Immature natural killer cell (primary cell): ENCODE measurements at places on chromosomes 3 and 15.

GRCh38 chr3:54631516-54632325 lies 296.1 kb downstream of the LRTM1 start:
- no peak for DNase-seq

DNA sequence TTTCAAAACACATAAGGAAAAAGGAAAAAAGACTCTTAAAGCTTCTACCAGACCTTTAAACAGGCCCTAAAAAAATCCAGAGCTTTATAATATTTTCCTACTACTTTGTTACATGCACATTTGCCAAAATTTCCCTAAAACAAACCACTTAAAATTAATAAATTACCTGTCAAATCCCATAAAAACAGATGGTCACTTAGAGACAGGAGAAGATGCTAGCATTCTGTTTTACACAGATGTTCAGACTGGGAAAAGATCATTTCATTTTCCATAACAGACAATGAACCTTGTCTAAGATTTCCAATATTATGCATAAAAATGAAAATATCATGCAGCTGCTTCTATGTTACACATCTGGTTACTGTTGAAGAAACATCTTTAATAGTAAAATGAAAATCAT lies 66.6 kb downstream of the SUCLG2 start:
- DNase-seq = no peak

- DNase-seq = no peak
These were observed 47.0 kb upstream of the USP3 start for GRCh38 chr15:63457379-63457778.

- DNase-seq = peak; percentile 6
These were observed 965 bp downstream of the FLNB start for GRCh38 chr3:58009026-58009748.

DNA sequence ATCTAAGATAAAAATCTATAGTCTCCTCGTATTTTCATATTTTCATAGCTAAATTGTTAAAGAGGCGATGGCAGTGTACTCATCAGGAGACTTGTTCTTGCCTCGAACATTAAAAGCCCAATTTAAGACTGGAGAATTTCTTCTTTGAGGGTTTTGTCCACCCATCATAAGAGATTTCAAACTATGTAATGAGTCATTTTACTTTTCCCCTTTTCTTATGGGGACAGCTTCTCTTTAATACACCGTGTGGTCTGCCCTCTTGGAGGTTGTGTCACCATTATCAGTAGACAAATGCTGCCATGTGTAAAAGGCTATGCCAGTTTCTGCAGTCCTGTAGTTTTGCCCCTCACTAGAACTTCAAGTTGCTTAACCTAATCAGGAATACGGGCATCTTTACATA lies 16.9 kb downstream of the TGFBR2 start:
- DNase-seq = no peak

DNA sequence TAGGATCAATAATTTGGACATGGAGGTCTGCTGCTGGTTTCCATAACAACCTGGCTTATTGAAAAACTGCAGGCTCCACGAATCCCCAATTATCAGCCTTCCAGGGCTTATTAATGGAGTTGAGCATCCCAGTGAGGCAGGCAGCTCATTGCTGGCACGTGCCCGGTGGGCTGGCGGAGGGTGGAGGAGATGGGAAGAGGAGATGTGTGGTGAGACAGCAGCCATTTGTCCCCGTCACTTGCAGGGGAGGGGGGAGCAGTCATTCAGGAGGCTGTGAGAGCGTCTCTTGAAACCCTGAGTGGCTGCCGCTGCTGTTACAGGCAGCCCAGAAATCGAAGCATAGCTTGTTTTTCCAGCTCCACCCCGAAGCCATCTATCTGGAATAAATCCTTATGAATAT lies 70.6 kb downstream of the GAP43 start:
- DNase-seq = no peak

DNA sequence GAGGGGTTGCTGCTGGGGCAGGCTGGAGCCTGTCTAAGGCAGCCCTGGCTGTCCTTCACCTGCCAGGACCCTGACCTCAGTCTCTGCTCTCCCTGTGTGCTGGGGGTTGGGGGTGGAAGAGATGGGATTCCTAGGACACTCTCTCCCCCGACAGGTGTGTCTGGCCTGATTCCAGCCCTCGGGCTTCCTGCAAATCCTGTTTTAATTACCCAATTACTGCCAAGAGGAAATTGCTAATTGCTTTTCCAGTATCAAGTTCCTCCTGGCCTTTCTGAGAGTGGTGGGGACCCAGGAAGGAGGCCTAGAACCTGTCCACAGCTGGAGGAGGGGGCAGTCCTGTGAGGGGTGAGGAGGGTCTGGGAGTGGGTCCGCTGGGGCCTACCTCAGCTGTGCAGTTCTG lies 15.8 kb downstream of the PLXNA1 start:
- no peak for DNase-seq

DNA sequence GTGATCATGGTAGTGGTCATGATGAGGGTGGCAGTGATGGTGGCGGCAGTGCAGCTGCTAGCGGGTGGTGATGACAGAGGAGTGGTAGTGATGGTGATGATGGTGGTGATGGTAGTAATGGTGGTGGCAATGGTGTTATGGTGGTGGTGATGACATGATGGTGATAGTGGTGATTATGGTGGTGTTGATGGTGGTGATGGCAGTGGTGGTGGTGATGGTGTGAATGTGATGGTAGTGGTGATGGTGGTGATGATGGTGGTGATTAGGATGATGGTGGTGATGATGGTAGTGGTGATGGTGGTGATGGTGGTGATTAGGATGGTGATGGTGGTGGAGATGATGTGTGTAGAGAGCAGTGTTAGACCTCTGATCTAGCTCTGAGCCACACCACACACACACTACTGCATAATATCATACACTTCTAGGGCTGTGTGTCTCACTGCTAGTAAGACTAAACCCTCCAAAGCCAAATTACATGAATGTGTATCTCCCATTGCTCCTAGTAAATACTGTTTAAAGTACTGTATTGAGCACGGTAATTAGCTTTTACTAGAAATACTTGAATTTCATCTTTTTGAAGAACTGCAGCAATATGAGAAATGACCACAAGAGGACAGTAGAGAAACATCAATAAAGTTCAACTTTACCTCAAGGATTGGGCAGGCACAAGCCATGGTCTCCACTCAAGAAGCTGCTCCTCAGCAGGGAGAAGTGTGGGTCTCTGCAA lies 28.8 kb downstream of the TMED3 start:
- no peak for DNase-seq

GRCh38 chr15:54347082-54347827 lies 369.0 kb downstream of the UNC13C start:
- no peak for DNase-seq

GRCh38 chr3:72848703-72849081 lies 447 bp upstream of the SHQ1 start:
- peak; percentile 50 for DNase-seq

DNA sequence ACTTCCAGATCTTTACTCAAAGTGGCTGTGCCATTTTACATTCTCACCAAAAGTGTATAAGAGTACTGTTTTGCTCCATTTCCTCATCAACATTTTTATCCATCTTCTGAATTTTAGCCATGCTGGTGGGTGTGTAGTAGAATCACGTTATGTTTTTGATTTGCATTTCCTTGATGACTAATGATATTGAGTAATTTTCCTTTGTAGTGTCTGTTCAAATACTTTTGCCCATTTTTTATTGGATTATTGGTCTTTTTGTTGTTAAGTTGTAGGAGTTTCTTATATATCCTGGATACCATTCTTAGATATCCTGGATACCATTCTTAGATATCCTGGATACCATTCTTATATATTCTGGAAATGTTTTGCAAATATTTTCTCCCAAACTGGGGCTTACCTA lies 344.9 kb downstream of the LRRC3B start:
- DNase-seq = no peak

DNA sequence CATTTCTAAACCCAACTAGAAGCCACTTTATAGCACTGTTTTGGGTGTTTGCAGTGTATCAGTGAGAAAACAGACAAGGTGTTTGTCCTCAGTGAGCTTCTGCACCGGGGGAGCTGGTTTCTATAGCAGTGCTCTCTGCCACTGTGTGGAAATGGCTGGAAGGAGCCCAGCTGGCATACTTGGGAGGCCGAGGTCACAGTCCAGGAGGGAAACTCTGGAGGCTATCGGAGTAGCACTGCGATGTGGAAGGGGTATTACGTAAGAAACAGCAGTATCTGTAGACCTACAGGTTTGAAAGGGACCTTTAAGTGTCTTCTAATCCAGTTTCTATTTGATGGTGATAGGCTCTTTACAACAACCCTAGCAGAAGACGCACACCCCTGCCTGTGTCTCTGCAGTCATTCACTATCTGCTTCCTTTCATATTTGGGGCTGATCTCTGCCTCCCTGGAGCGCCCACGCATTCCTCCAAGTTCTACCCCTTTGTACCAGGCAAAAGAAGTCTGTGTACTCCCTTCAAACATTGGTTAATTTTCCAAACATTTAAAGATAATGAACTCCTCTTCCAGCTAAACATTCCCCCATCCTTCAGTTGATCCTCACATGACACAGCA lies 87.4 kb upstream of the ADAMTS17 start:
- DNase-seq = no peak

DNA sequence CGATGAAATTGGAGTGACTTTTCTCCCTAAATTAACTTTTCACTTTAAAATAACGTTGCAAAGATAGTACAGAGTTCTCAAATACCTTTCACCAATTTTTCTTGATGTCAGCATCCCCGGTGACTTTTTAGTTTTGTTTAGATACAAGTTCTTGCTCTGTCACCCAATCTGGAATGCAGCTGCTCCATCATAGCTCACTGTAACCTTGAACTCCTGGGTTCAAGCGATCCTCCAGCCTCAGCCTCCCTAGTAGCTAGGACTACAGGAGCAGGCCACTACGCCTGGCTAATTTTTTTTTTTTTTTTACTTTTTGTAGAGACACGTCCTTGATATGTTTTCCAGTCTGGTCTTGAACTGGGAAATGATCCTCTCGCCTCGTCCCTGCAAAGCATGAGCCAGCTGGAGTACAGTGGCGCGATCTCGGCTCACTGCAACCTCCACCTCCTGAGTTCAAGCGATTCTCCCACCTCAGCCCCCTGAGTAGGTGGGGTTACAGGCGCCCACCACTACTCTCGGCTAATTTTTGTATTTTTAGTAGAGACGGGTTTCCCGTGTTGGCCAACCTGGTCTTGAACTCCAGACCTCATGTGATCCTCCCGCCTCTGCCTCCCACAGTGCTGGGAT lies 747 bp downstream of the NSUN3 start:
- DNase-seq = peak; percentile 7
